ENCODE measurements at places on chromosomes 16 and 17.

GRCh38 chr17:29126268-29126930 is 53.8 kb downstream of the MYO18A start:
- DNase-seq: no peak

DNA sequence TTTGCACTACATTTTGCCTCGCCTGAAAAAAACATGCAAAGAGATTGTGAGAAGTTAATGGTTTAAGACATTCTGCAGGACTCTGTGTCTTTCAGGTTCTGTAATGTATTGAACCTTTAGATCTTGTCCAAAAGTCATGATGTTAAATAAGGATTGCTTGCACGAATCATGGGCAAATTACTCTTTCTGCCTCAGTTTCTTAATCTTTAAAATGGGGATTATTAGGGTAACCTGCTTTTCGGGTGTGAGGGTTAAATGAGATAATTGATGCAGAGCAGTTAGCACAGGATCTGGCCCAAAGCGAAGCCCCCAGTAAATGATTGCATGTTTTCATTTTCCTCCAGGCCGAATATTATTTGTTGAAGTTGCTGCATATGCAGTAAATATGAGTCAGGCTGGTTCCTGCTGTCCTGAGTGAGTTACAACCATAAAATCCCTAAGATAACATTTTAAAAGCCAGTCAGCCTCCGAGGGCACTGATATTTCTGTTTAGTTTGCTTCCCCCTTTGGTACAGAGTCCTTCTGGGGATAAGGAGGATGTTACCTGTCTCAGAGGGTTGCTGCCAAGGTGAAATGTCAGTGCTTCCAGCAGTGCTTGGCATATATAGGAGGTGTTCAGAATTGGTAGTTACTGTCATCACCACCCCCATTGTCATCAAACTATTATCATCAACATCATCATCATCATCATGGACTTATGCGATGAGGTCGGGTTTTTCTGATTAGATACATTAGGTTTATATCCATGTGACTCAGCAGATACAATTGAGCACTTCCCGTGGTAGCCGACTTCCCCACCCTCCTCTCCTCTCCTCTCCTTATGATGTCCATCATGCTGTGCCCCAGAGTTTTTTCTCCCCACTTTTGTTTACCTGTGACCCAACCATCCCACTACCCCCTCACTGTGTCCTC is 20.6 kb upstream of the ARHGAP17 start:
- DNase-seq: no peak

GRCh38 chr16:56625943-56626654 is 518 bp downstream of the MT1E start:
- no peak for DNase-seq

DNA sequence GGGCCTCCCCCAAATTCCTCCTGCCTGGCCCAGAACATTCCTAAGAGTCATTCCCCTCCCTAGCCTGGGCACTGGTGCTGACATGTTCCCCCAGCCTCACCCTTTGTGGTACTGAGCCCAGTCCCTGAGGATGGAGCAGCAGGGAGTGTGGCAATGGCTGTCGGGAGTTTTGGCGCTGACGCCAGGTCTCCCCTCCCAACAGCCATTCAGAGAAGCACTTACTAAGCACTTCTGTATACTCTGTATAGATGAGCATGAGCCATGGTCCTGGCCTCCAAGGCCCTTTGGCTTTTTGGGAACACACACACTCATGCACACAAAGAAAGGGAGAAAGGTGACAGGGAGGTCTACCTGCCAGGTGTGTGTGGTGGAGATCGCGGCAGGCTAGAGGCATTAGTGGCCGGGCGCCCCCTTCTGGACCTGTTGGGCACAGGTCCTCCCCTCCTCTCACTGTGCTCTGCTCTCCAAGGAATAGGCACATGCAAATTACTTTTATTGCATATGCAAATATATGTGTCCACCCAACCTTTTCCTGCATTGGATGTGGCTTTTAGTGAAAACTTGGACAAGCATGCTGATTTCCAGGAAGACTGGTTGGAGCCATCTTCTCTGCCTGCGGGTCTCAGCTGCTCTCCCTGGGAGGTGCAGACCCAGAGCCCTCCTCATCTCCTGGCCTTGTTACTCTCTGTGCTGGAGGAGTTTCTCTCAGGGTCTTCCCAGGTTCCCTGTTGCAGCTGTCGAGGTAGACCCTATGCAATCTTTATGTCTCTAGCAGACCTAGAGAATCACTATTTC is 17.4 kb upstream of the C17orf107 start:
- DNase-seq: no peak

DNA sequence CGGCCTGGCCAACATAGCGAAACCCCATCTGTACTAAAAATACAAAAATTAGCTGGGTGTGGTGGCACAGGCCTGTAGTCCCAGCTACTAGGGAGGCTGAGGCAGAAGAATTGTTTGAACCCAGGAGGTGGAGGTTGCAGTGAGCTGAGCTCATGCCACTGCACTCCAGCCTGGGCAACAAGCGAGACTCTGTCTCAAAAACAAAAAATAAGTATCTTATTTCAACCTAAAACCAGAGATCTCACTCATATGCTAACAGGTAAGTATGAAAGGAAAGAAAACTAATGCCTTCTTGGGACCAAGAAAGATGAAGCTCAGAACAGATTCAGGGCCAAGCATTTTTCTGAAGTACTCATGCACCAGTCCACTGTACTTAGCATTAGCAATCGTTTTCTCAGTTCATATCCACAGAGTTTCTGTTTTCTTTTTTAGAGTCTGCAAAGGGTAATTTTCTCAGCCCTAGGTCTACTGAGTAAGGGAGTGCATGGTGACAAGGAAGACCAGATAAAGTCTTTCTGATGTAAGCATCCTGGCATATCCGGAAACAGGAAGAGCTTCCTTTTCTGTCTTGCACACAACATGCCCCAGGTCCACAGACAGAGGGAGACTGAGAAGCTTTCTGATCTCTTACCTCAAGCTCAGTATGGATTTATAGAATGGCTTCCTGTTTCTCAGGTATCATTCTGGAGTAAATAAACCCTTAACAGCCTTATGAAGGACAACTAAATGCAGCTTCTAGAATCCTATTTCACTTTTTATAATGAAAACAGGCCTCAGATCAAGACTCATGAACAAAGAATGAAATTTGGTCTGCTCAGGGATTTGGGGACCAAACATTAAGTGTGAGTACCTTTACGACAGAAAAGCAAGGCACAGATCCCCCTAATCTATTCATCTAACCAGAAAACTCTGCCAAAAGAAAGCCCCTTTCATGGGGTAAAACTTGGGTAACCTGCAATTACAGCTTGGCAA is 38.7 kb upstream of the FOXJ1 start:
- peak; percentile 66 for DNase-seq

DNA sequence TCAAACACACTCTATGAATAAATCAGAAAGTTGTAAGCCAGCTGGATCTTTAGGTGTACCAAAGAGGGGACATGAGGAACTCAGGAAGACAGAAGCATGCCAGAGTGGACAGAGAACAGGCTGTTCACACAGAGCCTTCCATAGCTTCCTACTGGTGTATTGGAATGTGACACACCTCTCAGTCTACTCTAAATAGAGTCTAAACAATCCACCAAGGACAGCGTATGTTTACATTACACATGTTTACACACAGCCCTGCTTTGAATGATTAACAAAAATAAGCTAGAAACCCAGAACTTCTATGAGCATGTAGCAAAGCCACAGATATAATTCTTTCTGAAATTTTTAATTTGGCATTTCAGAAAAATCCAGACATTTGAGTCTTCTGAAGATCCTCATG is 1279.0 kb upstream of the CDH8 start:
- no peak for DNase-seq

DNA sequence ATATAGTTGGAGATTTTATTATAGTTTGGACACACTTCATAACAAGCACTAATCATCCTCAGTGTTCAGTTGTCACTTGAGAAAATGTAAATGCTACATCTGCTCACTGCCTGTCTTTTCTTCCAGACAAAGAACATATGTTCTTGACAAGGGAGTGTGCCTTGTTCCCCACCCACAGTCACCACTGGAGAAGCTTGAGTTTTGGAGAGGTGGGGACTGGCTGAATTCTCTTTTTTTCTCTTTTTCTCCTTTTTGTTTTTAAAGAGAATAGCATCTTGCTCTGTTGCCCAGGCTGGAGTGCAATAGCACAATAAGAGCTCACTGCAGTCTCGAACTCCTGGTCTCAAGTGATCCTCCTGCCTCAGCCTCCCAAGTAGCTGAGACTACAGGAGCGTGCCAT is 15.5 kb downstream of the RPRML start:
- DNase-seq: no peak

DNA sequence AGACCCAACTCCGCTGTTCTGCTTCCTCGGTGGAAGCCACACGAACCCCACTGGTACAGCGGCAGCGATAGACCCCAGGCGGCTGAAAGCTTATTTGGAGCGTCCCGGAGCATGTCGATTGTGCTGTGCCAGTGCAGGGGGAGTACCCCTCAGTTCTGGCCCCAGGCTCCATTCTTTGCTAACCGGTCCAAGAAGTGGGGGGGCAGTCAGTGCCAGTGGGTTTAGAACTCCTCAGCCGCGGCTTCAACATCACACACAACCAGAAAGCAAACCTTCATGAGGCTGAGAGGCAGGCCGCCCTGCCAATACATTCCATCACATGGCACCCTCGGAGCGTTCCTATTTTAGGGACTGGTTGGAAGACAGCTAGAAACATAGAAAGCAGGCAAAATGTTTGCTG is 1.7 kb upstream of the MNT start:
- no peak for DNase-seq

DNA sequence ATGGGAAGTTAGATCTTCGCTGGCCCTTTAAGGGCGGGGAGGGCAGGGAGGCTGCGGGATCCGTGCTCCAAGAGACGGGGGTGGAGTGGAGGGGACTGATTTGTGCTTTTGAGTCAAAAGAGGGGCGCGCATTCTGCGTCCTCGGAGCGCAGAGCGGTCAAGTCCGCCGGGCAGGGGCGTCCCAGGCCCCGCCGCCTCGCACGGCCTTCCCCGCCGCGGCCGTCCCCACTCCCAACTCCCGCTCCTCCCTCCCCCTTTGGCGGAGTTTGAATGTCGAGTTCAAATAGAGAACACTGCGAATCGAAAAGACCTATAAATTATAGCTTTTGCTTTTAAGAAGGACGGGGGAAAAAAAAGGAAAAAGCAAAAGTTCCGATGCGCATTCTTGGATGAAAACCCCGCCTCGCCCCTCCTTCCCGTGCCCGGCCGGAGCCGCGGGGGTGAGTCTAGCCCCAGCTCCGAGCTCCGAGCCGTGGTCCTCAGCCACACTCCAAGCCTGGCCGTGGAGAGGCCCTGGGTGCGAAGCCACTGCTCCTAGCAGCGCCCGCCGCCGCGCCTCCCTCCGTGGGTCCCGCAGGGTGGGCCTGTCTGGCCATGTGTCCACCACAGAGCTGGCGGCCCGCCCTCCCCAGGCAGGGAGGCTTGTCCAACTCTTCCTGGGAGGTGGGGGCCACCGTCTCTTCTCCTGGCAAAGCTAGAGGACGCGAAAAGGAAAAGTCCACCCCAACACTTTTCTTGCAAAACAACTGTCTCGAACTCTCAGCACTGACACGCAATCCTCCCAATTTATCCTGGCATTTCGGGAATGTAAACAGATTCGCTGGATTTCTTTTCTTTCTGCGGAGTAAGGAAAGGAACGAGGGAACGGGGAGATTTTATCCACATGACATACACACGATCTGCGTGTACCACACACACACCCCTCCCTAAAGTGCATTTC is 3.6 kb downstream of the CBX8 start:
- DNase-seq: no peak

DNA sequence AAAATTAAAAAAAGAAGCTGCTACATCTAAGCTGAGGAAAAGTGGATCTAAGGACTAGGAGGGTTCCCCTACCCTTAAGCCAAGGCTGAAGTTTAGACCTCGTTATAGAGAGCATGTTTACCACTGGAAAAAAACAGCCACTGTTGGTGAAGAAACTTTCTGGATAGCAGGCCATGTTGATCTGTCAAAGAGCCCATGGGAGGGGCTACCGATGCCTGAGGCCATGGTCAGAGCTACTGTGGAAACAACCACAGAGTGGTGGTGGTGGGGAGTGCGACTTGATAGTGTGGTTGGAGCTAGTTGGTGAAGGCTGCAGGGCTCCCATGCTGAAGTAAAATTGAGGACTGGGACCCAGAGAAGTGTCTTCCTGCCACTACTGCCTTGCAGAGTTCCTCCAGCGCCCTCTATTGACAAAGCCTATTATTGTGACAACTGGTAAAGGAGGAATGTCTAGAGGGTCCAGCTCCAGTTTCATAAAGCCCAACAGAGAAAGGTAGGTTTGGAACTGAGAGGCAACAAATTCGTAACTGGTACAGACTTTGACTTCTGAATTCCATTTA is 12.7 kb upstream of the FAM20A start:
- peak; percentile 5 for DNase-seq
